ENCODE measurements at places on chromosomes 5 and 9.

DNA sequence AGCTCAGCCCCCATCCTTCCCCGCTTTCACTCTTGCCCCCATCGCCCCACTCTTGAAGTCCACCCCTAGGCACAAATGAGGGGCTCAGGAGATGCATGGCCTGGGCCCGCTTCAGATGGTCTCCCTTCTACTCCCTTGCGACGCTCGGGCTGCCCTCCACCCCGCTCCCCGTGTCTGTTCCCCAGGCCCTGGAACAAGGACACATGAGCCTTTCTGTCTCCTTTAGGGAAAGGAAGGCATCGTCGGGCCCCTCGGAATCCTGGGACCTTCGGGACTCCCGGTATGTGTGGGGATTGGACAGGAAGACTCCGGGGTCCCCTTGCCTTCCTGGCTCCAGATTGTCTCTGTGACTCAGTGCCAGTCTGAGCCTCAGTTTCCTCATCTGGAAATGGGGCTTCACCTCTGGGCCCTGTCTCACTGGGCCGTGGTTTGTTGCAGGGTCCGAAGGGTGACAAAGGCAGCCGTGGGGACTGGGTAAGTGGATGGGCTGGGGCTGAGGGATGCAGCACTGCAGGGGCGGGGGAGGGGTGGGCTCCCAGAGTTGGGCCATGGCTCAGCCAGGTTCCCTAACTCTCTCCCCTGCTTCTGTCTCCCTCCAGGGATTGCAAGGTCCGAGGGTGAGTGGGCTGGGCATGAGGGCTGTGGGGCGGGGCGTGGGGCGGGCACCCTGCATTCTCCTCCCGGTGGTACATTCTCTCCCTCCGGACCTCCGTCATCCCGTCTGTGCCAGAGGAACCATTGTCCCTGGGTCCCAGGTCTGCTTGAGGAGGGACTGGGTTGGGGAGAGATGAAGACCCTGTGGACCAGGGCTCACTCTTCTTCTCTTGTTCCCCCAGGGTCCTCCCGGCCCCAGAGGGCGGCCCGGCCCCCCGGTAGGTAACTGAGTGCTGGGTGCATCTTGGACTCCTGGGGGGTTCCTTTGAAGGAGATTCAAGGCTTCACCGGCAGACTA, 21.8 kb upstream of the ORM1 start:
- no peak for DNase-seq

DNA sequence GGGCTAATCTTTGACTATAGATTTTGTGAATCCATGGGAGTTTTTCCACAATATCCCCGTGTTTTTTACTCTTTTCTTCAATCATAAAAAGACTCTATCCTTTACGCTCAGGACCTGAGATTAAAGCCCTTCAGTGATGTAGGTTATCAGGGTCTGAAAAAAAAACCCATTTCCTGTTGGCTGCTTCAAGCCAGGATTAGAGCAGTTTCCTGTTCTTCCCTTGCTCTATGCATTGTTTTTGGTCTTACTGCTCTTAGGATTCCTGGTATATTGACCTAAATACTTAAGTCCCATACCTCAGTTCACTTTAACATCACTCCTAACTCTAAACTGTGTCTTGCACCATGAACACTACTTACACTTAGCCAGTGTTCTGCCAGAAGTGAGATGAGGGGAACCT, 319.3 kb upstream of the CHD1 start:
- no peak for DNase-seq

DNA sequence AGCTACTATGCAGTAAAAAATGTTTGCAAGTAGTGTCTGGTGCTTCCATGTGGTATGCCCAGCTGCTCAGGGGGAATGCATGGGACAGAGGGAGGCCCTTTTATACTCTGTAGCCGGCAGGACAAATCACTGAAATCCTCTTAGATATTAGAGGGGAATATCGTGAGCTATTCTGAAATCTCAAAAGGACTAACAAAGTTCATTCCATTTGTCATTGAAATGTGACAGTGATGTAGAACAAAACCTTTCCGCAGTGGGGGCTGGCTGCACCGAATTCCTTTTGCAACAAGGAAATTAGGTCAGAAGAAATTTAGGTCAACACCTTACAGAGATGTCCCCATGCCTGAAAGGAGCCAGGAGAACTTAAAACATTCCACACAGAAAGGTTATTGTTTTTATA, 72.4 kb upstream of the MEF2C start:
- no peak for DNase-seq

GRCh38 chr5:3212869-3213268, 382.8 kb upstream of the IRX1 start:
- no peak for DNase-seq

GRCh38 chr5:124561451-124561850, 185.0 kb downstream of the ZNF608 start:
- DNase-seq = no peak

GRCh38 chr9:23413541-23413940, 412.5 kb downstream of the ELAVL2 start:
- no peak for DNase-seq

DNA sequence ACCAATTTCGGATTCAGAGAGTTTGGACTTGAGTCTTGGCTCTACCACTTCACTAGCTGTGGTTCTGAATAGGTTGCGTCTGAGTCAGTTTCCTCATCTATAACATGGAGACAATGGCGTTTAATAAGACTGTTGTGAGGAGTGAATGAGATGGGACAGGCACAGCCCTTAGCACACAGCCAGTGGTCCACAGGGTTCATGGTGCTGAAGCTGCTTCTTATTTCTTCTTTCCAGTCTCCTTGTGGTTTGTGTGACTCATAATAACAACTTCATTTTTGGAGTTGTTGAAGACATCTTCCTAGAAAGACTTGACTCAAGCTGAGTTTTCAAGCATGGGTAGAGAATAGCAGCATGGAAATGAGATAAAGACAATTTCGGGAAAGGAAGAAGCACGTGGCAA, 172.6 kb upstream of the PPP2R2B start:
- no peak for DNase-seq

DNA sequence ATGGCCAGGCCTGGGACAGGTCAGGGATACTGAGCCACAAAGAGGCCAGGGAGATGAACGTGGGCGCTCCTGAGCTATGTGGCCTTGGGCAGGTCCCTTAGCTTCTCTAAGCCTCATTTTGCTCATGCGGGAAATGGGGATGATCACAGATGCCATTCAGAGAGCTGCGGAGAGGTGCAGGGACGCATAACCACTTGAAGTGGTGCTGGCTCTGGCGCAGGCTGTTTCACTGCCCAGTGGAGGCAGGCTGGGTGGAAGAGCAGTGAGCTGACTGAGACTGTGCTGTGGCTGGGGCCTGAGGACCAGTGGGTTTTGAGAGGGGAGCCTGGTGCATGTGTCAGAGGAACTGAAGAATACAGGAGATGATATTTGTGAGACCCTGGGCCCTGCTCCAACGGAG, 18.4 kb downstream of the CXXC5 start:
- peak; percentile 57 for DNase-seq

- no peak for DNase-seq
These were observed 488.1 kb downstream of the IRX1 start for GRCh38 chr5:4083591-4084337.

GRCh38 chr9:21491756-21492155, 9.6 kb upstream of the IFNE start:
- DNase-seq = no peak

DNA sequence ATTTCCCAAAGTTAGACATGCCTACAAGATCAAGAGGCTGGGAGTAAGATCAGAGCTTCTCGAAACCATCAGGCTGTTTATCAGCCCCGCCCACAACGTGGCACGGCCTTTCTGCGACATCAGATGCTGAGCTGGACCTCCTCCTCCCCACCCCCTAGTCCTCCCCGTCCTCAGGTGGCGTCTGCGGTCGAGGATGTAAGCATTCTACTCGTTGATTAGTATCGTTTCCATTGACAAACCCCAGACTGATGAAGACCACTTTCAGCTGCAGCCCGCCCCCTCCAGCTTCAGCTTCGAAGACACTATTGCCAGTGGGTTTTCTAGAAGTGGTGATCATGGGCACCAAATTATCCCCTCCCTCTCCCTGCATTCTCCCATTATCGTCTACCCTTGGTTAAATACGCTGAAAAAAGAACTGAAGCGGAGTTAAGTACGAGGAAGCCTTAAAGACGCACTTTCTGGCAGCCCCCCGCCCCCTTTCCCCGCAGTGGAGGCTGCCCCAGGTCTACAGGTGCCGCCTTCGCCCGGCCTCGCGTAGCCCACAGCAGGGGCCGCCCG, 1.1 kb downstream of the PPIC start:
- DNase-seq = peak; percentile 19

DNA sequence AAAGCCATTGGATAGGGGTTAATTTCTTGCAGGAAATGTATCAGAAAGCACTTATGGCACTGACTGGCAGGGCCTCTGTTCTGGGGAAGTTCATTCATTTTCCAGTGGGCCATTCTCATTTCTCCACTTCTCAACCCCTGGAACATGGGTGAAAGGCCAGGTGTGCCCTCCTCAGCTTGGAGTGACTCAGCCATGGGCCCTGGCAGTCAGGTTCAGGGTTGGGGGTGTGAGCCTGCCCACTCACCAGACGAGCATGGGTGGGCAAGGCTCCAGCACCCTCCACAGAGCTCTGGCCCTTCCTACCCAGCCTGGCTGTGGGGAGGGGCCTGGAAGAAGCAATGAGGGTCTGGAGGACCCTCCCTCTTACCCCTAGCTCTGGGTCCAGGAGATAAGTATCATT, 174.4 kb downstream of the HSPA4 start:
- DNase-seq = no peak

DNA sequence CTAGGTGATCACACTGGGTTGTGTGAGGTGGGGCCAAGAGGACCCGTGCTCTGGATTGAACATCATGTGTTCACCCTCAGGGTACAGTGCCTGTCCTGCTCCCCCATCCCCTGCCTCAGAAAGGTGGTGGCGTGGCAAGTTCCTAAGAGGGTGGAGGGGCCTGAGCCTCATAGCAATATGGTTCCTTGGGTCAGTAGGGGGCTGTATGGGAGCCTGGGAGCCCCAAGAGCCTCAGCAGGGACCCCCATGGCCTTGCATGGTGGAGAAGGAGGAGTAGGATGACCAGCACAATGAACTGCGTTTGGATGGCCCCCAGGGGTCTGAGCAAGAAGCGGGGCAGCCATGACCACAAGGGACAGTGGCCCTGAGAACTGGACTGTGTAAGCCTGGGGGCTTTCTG, 89.6 kb upstream of the SHB start:
- no peak for DNase-seq

- DNase-seq = no peak
These were observed 41.2 kb downstream of the DNAJC21 start for GRCh38 chr5:34970552-34970951.
